ENCODE measurements at places on chromosomes 6 and 20. TPM values are rescaled to one million over a fixed set of nuclear protein-coding genes. Genes with fewer than 3 reads are reported as not detected.

The IRAK1BP1 gene
- 3.8 TPM for total RNA-seq

The PTK6 gene
- total RNA-seq = 0.13 TPM

The ARMC12 gene
- 0.50 TPM for total RNA-seq

The DSP gene
- total RNA-seq = 59.2 TPM

The FABP7 gene
- total RNA-seq = not detected

The DDX43 gene
- 0.32 TPM for total RNA-seq

The RIPOR3 gene
- total RNA-seq = 0.63 TPM

The C2 gene
- total RNA-seq = not detected

The GTF2H4 gene
- 21.7 TPM for total RNA-seq

The ADGRB3 gene
- total RNA-seq = not detected

The TRIM10 gene
- not detected for total RNA-seq

The DLL1 gene
- 2.2 TPM for total RNA-seq
